ENCODE measurements at places on chromosomes 1 and 21.
A peak's percentile ranks its signal among the peaks of the same experiment; 100 is the strongest.

DNA sequence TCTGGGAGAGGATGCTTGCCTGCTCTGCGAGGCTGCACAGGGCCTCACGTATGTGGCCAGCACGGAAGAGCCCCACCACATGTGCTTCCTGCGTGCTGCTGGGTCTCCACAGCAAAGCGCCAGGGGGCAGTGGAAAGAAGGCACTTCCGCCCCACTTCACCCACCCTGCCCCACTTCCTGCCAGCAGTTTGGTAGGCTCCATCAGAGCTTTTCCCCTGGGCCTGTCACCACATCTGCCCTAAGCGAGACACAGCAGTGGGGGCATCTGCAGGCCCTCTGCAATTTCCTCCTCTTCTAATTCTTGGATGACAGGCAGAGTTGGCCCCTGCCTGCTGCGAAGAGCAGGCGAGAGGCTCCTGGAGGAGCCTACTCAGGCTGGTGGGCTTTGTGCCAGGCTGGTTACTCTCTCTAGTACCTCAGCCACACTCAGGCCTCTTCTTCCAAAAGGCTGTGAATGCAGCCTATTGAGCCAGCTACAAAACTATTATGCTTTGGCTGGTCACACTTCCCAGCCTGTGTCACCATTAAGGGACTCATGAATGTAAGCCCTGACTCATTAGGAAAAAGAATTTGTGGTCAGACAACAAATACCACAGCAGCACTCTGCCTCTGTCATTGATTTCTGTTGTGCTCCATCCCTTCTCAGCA, 25.0 kb downstream of the CD244 start:
- DNase-seq = peak; percentile 68

DNA sequence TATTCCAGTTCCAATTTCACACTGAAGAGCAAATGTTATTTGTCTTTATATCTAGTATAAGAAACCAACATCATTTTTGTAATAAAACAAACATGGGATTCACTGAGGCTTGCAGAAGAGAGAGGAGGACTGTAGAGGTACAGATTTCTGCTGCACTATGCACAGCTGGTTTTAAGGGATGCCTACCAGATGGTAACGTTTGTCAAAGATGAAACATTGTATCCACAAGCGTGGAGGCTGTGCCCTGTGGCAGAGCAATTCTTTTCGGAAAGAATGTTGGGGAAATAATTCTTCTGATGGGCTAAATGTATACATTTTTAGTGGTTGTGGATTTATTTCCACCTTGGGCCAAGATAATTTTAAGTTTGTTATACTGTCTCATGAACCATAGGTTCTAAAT, 272.4 kb downstream of the DUSP10 start:
- no peak for DNase-seq

DNA sequence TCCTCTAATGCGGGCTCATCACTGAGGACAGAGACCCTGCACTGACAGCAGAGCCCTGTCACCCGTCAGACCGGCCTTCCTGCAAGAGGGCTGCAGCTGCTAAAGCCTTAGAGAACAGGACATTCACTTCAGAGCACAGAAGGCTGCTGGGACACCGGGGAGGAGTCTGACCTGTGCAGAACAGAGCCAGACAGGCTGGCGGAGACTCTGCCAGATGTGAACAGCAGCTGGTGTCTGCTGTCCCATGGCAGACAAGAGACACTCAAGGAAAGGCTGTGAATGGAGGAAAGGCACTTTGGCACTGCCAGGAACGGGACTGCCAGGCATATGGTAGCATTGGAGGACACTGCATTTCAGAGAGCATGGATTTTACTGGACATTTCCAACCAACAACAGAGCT, 21.4 kb downstream of the MRAP start:
- DNase-seq = no peak

DNA sequence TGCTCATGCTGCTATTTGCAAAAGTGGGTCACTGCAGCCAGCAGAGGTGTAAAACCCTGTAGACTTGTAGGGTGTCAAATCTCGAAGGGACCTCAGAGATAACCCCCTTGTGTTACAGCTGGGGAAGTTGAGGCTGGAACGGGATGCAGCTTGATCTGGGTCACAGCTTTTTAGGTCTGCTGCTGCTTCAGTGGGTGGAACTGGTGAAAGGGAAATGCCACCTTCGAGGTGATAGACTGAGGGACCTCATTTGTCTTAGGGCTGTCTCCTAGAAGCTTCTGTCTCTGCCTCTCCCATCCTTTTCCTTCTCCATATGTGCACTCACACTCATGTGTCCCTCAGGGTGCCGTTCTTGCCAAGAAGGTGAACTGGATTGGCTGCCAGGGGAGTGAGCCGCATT, 35.4 kb downstream of the QSOX1 start:
- DNase-seq = no peak

DNA sequence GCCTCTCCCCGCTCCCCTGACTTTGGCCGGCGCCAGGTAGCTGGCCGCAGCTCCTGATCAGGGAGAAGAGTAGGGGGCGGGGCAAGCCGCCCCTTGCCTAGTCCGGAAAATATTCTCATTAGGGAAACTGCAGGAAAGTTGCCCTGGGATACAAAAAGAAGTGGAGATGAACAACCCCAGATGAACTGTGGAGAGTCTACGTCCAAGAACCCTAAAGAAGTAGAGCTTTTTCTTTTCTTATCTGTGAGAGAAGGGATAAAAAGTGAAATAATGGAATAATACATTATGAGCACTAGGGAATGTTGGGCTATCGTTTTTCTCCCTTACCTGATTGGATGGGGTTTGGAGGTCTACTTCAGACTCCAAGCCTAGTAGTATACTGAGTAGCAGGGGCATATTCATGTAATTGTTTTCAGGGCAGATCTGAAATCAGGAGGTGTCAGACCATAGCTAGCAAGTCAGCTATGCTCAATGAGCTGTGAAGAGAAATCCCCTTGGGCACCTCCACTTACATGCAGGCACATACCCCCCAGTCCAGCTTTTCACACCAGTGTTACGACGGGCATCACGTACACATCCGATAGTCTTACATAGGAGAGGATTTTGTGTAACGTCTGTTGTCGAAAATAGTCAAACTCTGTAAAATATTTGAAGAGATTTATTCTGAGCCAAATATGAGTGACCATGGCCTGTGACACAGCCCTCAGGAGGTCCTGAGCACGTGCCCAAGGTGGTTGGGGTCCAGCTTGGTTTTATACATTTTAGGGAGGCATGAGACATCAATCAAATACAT, 1.7 kb upstream of the DUSP10 start:
- no peak for DNase-seq

GRCh38 chr1:115266729-115267421, 71.2 kb downstream of the NGF start:
- no peak for DNase-seq

- DNase-seq = no peak
These were observed 12.0 kb downstream of the PRDX6 start for GRCh38 chr1:173489149-173489600.

DNA sequence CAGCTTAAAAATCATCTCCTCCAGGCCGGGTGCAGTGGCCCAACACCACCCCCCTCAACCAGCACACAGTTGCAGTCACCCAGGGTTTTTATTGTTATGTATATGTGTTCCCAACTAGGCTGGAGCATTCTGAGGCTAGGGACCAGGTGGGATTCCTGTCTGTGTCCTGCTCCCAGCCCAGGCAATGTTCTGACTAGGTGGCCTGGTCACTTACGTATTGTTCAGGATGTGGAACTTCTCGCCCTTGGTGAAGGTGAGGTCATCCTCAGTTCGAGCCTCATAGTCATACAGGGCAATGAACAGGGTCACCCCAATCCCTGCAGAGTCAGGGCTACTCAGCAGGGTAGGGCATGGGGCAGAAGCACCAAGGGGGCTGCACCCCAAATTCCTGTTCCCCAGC, 12.2 kb downstream of the FGR start:
- no peak for DNase-seq

- no peak for DNase-seq
These were observed 58.5 kb downstream of the LPAR3 start for GRCh38 chr1:84834419-84835064.

DNA sequence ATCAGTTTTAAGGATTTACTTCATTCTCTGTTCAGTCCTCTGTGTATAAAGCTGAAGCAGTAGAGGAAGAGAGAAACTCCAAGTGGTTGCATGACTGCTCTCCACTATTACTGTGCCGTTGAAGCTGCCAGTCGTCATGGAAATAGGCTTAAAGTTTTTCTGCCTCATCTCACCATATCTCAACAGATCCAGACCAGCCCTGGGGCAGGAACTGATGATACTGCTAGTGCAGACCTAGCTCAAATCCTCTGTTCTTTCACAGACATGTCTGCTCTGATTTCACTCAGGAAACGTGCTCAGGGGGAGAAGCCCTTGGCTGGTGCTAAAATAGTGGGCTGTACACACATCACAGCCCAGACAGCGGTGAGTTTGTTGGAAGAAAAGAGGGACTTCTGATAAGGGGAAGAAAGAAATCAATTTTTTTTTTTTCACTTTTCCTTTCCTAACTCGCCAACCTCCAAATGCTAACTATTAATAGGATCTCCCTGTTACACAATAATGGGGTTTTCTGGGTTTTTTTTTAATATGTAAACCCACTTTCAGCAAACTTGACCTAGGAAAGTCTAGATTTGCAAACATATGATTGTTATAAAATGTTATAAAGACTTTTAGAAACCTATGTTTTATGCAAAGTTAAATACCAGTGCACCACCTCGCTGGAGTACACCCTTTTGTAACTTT, 22.2 kb upstream of the STRIP1 start:
- no peak for DNase-seq

GRCh38 chr21:36564647-36565046, 84.7 kb upstream of the CLDN14 start:
- DNase-seq = no peak

- DNase-seq = no peak
These were observed 56.6 kb downstream of the RYR2 start for GRCh38 chr1:237098541-237098940.

GRCh38 chr1:41401899-41402298, 40.7 kb downstream of the FOXO6 start:
- DNase-seq = no peak

Data from activated T-helper 1 cell treated with anti-CD3 and anti-CD28 coated beads, Interleukin-2, amount 50 U/mL, for 16 hours (primary cell).